ENCODE measurements at places on chromosomes 13 and 19. TPM values are rescaled to one million over a fixed set of nuclear protein-coding genes. Genes with fewer than 3 reads are reported as not detected.

DNA sequence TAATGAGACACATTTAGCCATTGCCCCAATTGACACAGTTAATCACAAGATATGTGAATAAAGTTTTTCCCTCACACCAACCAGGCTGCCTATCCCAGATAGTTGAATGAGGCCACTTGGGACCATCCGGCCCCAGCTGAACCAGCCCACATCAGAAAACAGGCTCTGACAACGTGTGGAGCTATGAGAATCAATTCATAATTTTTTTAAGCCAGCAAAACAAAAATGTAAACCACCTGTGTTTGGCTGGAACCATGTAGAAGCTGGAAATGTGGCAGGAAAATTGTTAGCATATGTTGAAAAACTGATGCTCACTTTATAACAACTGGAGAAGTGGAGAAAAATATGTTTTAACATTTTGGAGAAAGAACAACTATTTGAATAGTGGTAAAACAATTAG, 1161.3 kb downstream of the SLITRK1 start:
- DNase-seq: peak; percentile 41

- no peak for DNase-seq
Observed at GRCh38 chr19:45322744-45323281, at the start of gene CKM. CKM (minus strand) TSS chr19:45322875; CDS start chr19:45319713, 3,162 bp downstream.

- DNase-seq: no peak
Observed at GRCh38 chr13:110277357-110277975, 29.5 kb downstream of the COL4A1 start.

The KLK2 gene
- not detected for polyA plus RNA-seq

The STAP2 gene
- polyA plus RNA-seq: 6.0 TPM

DNA sequence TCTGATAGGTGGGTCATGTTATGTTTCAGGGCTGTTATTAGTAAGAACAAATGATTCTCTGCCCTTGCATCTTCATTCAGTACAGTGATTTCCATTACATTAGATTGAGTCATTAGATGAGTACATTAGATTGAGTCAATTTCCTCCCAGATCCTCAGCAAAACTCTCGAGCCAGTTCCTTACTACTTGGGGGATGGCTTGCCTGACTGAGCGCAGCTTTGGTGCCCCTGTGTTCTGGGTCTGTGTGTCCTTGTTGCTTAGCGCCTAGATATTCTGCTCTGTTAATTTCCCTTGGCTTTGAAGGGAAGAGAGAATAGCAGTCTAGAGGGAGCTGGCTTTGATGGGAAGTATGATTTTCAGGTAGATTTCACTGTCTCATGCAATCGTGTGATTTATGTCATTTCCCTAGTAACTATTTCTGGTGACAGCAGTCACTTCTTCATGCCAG, 19.1 kb upstream of the SCEL start:
- DNase-seq: no peak

GRCh38 chr13:101049166-101049850, 367.0 kb downstream of the NALCN start:
- no peak for DNase-seq

- no peak for DNase-seq
Observed at GRCh38 chr19:6465663-6466062, 1.6 kb downstream of the CRB3 start.

The PDX1 gene
- not detected for polyA plus RNA-seq

The SCEL gene
- 0.99 TPM for polyA plus RNA-seq

The LIM2 gene
- not detected for polyA plus RNA-seq

The PGLYRP2 gene
- polyA plus RNA-seq: not detected

DNA sequence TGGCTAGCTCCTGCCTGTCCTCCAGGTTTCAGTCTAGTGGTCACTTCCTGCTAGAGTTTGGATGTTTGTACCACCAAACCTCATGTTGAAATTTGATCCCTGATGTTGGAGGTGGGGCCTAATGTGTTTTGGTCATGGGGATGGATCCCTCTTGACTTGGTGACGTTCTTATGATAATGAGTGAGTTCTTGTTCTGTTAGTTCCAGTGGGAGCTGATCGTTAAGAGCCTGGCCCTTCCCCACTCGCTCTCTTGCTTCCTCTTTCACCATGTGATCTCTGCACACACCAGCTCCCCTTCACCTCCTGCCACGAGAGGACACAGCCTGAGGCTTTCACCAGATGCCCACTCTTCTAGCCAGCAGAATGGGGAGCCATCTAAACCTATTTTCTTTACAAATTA, 86.8 kb upstream of the SCEL start:
- peak; percentile 1 for DNase-seq

DNA sequence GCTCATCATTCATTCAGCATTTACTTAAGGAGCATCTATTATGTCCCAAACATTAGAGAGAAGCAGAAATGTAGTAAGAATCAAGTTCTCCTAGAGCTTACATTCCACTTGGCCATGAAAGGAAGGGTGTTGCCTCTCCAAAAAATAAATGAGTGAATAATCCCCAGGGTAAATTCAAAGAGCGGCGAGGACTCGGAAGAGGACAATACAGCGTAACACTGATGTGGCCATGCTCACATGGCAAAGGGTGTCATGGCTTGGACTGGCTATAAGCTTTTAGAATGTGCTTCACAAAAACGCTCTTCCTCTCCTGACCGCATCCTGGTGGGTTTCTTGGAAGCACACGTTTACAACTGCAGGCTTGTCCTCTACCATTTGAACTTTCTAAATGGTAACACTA, 290.2 kb downstream of the IRS2 start:
- DNase-seq: no peak

The CPAMD8 gene
- polyA plus RNA-seq: 12.9 TPM

DNA sequence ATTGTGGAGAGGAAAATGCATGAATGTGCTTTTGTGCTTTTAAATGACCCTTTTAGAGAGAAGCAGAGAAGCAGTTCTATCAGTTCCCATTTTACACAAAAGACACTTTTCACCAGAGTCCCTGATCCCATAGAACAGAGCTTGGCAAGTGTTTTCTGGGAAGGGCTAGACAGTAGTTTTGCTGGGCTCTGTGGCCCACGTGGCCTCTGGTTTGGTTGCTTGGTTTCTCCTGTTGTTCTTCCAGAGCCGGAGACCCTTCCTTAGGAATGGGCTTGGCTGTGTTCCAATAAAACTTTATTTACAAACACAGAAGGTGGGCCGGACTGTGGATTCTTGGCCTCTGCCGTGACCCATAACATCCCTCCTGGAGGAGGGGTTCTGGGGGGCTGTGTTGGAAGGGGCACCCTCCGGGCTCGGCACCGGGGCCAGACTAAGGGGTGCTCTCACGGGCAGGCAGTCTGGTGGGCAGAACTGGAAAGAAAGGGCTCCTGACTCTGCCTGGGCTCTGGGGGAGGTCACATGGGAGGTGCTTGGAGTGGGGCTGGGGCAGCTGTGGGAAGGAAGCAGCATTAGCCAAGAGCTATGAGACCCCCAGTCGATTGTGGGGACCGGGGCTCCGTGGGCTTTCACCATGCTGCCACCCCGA, 3.2 kb downstream of the SPPL2B start:
- no peak for DNase-seq

DNA sequence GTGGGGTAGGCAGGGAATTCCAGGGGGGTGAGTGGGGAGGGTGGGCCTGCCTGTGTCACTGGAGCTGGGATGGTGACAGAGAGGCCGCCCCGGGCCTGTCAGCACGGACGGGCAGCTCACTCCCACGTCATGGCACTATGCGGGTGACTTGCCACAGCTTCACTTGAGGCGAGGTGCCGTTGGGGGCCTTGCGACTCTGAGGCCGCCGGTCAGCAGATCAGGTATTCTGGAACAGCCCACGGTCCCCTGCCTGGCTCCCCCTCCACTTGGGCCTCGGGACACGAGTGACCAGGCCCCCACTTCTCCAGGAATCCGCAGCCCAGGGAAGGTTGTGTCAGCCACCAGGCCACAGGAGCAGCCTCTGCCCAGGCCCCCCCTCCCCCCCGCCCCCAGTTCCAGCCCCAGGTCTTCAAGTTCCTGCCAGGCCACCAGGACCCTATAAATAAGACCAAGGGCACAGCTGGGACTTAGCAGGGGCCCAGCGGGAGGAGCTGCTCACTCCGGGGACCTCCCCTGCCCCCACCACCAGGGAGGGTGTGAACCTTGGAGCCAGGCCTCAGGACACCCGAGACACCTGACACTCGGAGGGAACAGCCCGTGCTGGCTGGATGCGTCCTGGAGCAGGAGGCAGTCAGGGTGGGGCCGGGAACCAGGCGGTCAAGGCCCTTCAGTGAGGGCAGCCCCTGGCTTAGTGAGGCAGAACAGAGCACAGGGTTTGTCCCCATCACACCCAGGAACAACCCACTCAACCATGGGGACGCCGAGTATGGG, 2.7 kb upstream of the MIDN start:
- no peak for DNase-seq

GRCh38 chr19:18310118-18310909, 12.6 kb downstream of the LSM4 start:
- no peak for DNase-seq

GRCh38 chr19:32870981-32871451, 1.4 kb upstream of the SLC7A9 start:
- no peak for DNase-seq

DNA sequence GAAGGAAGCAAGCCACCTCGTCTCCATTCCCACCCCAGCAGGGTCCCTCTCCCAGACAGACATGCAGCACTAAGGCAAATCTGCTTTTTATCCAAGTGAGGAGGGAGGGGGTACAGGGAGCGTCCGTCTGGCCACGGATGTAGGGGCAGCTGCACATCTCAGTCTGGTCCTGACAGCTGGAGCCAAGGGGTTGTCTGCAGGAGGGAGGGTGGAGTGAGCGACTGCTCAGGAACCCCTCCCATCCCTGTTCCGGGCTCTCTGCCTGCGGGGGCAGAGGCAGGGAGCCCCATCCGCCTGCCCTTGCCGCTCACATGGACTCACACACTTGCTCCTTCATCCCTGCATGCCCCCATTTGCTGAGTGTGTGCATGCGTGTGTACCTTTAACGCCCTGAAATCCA, 2.5 kb downstream of the TMEM190 start:
- no peak for DNase-seq

- DNase-seq: no peak
Observed at GRCh38 chr13:75432045-75432444, 49.9 kb downstream of the TBC1D4 start.

GRCh38 chr19:47381653-47382279, 32.7 kb downstream of the DHX34 start:
- no peak for DNase-seq

- peak; percentile 39 for DNase-seq
Observed at GRCh38 chr19:19342086-19343015, 21.7 kb downstream of the MAU2 start.

DNA sequence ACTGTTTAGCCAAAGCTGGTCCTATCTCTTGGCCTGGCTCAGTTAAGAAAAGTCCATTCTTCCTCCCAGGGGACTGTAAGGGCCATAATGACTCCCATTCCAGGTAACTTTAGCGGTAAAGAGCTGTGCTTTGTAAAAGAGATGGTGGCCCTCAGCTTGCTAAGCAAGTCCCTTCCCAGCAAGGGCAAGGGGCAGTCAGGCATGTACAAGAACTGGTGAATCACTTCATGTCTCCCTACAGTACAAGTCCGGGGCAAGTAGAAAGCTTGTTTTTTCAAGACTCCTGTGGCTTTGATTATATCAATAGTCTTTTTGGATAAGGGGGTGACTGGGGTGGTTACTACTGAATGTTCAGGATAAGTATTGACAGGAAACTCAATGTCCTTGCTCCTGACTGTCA, 88.9 kb downstream of the SLC25A15 start:
- no peak for DNase-seq

GRCh38 chr13:29801737-29802305, 48.6 kb downstream of the UBL3 start:
- no peak for DNase-seq

GRCh38 chr19:30344446-30345425, 27.4 kb upstream of the ZNF536 start:
- no peak for DNase-seq

The CTXN1 gene
- polyA plus RNA-seq: 1.9 TPM

The ZSCAN4 gene
- polyA plus RNA-seq: not detected

All from muscle of arm (tissue), 14 donors.